ENCODE measurements at places on chromosomes 1 and 21.

GRCh38 chr1:93004566-93005251 lies 43.4 kb upstream of the DIPK1A start:
- DNase-seq = no peak

- DNase-seq = no peak
These were observed 171.4 kb upstream of the ZP4 start for GRCh38 chr1:238061967-238062613.

- DNase-seq = no peak
These were observed 107.5 kb downstream of the CHRM3 start for GRCh38 chr1:239493811-239494414.

DNA sequence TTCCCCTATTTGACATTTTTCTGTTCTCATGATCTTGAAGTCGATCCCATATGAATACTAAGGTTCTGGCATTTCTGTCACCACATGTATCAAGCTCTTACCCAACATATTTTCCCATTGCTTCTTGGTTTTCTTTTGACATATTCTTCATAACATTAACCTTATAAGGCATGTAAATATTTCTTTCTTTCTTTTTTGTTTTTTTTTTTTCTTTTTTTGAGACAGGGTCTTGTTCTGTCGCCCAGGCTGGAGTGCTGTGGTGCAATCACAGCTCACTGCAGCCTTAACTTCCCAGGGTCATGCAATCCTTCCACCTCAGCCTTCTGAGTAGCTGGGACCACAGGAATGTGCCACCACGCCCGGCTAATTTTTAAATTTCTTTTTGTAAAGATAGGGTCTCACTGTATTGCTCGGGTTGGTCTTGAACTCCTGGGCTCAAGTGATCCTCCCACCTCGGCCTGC lies 33.1 kb upstream of the ERRFI1 start:
- DNase-seq = no peak

DNA sequence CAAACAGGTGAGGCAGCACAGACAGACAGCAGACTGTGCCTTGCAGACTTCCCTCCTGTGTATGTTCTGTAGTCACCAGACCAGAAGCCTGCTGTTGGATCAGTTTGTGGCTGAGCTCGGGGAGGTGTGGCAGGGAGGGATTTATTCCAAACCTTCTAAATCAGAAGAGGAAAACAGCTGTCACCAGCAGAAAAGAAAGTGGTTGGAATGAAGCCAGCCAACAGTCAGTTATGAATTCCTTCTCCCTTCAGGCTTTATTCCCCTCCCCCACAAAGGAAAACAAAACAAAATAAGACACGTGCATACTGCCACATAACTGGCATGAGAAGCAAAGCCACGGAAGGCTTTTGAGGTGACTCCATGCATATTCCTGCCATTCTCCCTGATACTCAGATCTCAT lies 19.0 kb upstream of the PIGV start:
- no peak for DNase-seq

- no peak for DNase-seq
These were observed 114.7 kb upstream of the IRF2BP2 start for GRCh38 chr1:234724516-234725176.

DNA sequence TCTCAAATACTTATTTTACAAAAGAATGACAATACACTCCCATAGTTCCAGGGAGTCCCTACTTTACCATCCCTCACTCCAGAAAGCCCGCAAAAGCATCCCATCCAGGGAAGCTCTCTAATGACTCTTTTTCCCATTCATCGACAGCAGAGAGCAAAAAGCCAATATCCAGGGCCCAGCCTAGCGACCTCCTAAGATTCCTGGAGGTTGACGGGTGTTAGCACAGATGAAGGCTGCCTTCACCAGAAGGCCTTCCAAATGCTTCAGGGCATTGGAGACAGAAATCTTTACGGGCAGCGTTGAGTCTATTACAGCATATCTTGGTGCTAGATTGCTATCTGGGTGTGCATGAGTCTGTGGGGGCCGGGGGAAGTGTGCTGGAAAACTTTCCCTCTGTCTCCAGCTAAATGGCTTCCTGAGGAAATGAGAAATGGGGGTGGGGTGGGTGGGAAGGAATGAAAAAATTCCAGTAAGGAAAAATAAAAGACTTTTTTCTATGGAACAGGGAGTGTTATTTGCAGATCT lies 136.6 kb downstream of the PROX1 start:
- no peak for DNase-seq

DNA sequence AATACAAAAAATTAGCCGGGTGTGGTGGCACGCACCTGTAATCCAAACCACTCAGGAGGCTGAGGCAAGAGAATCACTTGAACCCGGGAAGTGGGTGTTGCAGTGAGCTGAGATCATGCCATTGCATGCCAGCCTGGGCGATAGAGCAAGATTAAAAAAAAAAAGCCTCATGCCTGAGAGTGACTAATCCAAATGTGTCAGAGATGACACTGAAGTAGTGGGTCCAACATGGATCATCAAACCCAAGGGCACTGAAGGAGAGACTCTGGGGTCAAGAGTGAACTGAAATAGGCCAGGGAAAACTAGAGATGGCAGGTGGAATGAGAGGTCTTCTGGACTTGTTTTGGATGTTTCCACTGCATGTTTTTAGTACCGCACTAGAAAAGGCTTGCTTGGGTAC lies 10.2 kb upstream of the CACHD1 start:
- no peak for DNase-seq

DNA sequence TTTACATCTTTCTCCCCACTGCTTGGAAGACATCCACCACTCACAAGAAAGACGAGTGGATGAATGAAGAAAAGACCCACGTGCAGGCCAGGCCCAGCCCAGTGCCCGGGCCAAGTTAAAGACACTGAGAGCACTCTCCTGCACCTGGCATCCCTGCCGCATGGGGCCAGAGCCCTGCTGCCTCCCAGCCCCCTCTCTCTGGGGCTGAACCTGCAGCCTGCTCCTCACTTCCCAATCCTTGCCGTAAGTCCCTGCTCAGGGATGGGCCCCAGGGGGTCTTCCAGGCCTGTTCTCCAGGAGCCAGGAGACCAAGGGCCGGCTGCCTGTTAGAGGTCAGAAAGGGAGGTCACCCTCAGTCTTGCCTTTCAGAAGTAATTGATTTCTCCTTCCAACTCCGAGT lies 168.5 kb upstream of the ZC3H12A start:
- DNase-seq = no peak

DNA sequence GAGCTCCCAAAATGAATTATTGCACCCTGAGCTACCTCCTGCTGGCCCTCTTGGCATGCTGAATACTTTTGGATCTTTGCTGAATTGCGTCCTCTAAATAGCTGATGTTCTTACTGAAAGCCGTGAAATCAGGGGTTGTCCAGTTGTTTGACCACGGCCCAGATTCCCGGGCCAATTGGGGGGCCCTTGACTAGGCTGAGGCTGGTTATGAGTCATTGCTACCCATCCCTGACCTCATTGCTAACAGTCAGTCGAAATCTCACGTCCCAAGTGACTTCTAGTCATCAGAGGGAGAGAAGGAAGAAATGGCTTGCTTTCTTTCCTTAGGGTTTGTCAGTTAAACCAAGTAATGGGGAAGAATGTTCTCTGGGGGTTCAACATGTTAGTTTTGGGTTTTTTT lies 37.4 kb downstream of the SMYD2 start:
- DNase-seq = no peak

DNA sequence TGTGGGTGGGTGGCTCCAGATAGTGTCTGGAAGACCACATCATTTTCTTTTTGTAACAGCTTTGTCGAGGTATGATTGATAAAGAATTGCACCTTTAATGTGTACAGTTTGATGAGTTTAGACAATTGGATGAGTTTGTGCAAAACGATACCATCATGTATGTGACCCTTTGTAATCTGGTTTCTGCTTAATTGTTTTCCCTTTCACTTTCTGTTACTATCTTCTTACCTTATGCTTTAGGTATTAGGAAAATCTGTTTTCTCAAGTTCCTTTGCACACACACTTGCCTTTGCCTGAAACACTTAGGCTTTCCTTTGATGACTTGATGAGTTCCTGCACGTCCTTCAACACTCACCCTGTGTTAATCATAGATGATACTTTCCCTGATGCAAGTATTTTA lies 6.8 kb downstream of the OR10Z1 start:
- no peak for DNase-seq

- DNase-seq = no peak
These were observed 3.4 kb downstream of the ABCG1 start for GRCh38 chr21:42222386-42222785.

DNA sequence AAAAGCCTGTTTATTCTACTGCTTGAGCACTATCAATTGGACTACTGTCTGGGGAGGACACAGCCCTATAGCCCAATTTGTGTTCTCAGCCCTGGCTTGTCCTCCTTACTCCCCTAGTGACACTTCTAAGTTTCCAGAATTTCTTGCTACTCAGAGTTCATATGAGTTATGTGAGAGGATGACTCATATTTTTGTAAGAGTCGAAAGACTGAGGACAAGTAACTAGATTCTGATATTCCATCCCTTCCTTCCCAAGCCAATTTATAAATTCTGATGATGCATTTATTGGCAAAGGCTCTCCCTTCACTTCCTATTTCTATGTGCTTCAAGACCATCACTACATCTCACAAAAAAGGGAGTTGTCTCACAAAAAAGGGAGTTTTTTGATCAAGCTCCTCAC lies 422.2 kb upstream of the DEPDC1 start:
- no peak for DNase-seq

DNA sequence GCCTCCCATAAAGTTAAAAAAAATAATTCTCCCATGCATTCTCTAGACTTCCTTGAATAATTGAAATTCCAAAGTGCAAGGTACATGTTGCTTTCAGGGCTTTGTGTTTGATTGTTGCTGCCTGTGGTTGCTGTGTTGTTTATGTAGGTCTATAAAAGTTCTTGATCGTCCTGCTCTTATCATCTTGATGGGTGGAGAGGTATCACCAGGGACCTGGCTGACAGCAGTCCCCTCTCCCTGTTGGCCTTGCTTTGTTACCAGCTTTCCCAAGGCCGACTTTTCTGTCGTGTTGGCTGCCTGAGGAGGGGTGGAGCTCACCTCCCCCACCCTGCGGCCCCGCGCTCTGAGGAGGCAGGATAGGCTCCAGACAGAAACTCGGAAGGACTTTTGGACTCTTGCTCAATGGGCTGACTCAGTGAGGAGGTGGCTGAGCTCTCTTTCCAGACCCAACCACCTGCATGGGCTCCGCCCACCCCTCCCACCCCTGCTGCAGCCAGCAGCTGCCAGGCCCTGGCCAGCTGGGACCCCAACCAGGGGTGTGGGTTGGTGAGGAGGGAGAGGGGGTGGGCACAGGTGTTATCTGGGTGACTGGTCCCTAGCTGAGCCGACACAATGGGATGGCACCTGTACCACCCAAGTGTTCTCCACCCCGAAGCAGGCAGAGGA lies 2.0 kb downstream of the INAVA start:
- no peak for DNase-seq

DNA sequence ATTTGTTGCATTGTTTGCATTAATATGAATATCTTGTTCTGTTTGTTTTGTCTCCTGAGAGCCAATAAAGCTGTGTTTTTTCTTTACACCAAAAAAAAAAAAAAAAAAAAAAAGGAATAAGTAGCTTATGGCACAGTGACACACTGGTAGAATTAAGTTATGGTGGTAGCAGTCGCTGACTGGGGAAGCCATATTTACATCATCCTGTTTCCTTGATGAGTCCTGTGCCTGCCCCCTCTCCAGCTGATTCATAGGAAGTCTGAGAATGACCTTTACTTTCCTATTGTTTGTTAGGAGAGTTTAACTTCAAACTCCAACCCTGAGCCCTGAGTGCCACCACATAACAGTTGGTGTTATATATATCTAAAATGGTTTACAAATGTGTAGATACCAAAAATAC lies 62.2 kb downstream of the OBSCN start:
- no peak for DNase-seq

DNA sequence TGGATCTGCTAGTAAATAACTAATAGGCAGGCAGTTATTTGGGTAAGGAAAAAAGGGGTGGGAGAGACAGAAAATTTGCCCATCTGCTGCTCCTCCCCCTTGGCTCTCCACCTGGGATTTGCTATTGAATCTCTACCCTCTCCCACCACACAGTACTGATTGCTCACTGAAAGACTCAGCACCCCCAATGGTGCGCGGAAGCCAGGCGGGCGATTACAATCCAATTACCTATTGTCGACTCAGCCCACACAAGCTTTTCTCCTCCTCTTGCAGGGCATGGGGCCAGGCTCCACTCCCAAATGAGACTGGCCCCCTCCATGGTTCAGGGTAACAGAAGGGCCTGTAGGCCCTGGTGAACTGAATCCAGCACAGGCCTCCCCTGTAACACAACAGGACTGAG lies 2.7 kb upstream of the HMGN2 start:
- no peak for DNase-seq

DNA sequence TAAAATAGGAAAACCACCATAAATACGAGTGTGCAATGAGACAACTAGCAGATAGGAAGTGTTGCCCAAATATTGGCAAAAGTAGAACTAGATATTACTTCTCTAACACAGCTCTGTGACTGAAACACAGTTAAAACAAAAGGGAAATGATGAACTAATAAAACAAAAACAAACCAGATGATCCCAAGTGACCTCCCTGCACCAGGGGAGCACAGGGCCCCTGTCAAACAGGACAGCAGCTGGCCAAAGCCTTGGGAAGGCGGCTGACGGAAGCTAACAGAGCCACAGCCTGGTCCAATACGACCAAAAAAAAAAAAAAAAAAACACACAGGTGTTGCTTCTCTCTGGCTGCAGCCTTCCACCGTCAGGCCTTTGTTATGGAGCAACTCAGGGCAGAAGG lies 17.8 kb downstream of the ZBTB17 start:
- no peak for DNase-seq

- DNase-seq = no peak
These were observed 187.9 kb downstream of the VAV3 start for GRCh38 chr1:107776900-107777663.

DNA sequence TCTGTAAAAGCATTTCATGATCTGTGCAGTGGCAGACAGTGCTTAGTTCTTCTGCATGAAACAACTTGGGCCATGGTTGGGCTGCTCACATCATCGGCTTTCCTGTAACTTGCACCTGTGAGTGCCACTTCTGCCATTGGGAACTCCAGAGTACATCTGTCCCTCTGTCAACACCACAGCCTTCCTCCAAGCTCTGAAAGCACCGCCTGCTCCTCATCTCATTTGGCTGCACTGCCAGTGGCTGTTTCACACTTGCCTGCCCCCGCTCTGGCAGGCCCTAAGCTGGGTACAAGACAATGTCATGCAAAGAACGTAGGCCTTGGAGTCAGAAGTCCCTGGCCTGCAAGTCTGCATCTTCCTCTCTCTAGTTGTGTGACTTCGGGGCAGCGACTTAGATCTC lies 46.4 kb downstream of the DDX20 start:
- DNase-seq = no peak

GRCh38 chr1:184806296-184806721 lies 51.7 kb upstream of the EDEM3 start:
- DNase-seq = no peak

GRCh38 chr1:58201492-58202106 lies 344.9 kb downstream of the OMA1 start:
- no peak for DNase-seq

GRCh38 chr1:96309783-96310182 lies 411.8 kb upstream of the PTBP2 start:
- DNase-seq = no peak

- DNase-seq = no peak
These were observed 61.4 kb downstream of the OLFML2B start for GRCh38 chr1:161962091-161962887.
